ENCODE measurements at places on chromosomes 7 and 10.

GRCh38 chr7:115327326-115327725, 405.4 kb downstream of the MDFIC start:
- no peak for DNase-seq

DNA sequence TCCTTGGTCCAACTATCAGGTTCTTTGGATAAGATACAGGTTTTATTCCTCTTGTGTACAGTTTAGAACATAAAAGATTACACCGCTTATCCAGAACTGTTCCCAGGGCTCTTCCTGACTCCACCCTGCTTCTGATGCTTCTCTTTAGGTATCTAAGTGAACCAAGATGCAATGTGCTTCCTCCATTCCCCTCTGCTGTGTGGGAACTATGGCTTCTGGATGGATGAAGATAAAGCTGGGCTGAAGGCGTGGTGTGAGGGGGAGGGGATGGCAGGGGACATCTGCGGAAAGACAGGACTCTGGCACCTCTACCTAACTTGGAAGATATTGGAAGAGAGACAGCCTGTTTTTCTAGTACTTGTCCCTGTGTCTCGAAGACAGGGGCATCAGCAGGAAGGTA, 209.9 kb upstream of the TBX20 start:
- no peak for DNase-seq

- no peak for DNase-seq
Observed at GRCh38 chr7:140059273-140060242, 3.2 kb downstream of the PARP12 start.

- no peak for DNase-seq
Observed at GRCh38 chr10:12902851-12903358, 98.6 kb downstream of the CCDC3 start.

DNA sequence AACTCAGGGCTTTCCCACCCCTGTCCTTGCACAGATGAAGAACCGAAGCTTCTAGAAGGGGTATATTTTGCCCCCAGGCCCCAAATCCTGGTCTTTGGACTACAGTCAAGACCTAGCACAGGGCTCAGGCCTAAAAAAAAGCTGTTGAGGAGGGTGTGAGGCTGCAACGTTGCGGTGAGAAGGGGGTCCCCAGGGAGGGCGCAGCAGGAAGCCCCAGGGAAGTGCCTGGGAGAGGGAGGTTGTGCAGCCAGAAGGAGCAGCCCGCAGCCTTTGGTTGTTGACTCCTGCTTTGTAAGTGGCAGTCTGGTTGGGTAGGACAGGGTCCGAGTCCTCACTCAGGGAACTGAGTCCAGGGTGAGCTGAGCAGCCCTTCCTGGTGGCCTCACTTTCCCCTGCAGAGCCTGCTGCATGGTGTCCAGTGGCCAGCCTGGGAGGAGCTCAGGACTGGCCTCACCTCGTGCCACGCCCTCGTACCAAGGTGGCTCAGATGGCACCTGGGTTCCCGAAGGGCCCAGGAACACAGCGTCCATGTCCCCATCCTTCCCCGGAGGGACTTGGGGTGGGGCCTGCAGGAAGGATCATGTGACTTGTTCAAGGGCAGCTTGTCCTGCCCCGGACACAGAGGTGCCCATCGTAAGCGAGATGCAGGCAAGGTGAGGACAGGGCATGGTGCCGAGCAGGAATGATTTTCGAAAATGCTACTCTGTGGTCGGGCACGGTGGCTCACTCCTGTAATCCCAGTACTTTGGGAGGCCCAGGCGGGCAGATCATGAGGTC, 166.4 kb upstream of the TNRC18 start:
- no peak for DNase-seq

DNA sequence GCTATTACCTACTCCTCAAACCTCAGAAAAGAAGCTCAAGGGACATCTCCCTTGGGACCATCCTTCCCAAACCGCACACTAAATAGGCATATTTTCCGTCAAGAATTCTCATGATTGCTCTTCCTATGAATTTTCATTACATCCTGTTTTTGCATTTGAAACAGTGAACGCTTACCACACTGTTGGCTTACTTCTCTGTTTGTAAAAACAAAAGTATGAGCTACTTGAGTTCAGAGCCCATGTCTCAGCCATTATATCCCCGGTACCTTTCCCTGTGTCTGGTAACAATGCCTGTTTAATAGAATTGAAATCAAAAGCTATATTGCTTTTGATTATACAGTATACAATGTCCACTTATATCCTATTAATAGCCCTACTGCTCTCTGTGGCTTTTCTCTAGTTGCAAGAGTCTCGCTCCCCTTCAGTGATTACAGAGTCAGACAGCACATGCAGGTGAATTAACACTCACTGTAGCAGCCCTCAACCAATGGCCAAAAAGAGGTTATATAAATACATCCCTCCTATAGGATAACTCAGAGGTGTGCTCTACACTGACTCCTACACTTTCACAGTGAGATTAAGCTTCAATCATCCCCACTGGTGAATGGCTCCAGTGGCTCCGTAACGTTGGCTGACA, 264.4 kb downstream of the SORCS1 start:
- DNase-seq, result no peak

DNA sequence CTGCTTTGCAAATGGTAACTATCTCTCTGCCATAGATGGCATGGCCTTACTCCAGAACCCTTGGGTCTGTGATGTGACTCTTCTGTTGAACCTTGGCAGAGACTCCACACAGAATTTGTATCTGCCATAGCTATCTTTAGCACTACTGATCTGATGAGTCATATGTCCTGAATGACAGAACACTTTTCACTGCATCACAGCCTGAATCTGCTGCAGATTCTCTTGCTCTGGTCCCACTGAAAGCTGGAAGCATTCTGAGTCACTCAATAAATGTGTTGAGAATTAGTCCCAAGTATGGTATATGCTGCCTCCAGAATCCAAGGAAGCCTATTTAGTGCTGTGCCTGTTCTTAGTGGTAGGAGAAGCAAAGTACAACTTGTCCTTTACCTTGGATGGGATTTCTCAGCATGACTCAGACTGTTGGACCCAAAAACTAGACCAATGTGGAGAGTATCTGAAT, 39.5 kb upstream of the ANKRD1 start:
- DNase-seq, result no peak

- no peak for DNase-seq
Observed at GRCh38 chr10:96379758-96380157, 21.0 kb upstream of the OPALIN start.

- no peak for DNase-seq
Observed at GRCh38 chr7:117127585-117128168, 174.4 kb downstream of the ST7 start.

- DNase-seq, result no peak
Observed at GRCh38 chr7:28354601-28355402, 57.5 kb upstream of the CREB5 start.

GRCh38 chr10:11057018-11057417, 39.3 kb downstream of the CELF2 start:
- no peak for DNase-seq

DNA sequence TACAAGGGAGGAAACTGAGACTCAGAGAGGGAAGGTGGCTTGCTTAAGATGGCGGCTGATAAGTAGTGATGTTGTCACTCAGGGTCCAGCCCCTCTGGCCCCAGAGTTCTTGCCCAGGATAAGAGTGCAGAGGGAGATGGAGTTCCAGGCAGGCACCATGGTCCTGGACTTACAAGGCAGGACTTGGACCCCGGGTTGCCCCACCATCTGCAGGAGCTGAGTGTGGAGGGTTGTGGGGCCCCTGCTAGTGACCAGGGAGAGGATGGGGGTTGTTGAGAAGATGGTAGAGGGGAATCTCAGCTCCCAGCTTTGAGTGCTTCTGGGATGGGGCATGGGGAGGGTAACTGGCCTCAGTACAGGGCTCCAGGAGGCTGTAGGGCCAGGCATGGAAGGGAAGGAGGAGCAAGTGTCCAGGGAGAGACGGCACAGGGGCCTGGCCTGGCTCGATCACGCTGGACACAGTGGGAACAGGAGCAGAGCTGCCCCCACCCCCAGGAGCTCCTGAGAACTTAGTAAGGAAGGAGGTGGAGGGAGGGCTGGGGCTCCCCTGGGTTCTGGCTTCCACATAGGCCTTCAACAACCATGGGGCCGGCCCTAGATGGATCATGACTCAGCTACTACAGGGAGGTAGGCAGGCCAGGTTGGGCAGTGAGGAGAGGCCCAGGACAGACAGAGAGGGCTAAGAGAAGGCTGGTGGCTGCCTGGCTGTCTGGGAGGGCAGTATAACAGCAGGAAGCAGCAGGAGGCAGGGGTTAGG, 28.2 kb downstream of the PPIF start:
- DNase-seq, result no peak

GRCh38 chr10:72337039-72337629, 17.6 kb downstream of the DNAJB12 start:
- DNase-seq, result peak; percentile 33

- no peak for DNase-seq
Observed at GRCh38 chr10:118712930-118713634, 41.7 kb downstream of the CACUL1 start.

DNA sequence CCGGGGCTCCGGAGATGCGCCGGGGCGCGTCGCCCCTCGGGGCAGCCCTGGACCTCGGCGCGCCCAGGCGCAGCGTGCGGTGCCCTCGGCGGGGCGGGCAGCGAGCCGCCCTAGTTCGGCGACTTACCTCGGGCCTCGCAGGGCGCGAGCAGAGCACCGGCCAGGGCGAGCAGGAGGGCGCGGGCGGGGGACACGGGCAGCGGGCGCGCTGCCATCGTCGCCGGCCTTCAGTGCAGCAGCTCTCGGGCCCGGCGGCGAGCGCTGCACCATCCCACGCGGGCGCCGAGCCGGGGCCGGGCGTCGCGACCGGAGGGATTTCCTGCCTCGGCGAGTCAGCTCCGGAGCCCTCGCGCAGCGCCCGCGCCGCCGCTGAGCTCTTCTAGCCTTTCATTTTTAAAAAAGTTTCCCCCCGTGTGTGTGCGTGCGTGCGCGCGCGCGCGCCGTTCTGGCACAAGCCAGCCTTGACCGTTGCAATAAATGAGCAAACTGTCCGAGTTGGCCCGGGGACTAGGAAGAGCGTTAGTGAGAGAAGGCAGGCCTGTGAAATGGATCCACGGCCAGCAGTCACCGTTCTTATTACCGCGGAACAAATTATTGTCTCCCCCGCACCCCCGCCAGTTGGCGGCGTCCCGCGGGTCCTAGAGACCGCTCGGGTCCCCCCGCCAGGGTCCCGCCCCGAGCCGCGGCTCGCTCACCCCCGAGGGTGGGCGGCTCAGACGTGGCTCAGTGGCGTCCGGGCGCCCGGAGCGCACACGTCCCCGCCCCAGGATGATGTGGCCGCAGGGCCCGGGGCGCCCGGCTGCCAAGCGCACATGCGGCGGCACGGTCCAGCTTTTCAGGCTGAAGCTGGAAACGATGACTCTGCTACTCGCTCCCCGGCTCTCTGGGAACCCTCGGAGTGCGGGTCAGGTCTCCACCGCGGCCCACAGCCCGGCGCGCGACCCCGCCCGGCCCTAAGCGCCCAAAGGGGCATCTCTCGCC, at the start of gene ADAM12:
Gene ADAM12 (minus strand): TSS at position 547 of the 981 bp plus-strand sequence. CDS start 332 bp downstream, at position 215.
- no peak for DNase-seq

DNA sequence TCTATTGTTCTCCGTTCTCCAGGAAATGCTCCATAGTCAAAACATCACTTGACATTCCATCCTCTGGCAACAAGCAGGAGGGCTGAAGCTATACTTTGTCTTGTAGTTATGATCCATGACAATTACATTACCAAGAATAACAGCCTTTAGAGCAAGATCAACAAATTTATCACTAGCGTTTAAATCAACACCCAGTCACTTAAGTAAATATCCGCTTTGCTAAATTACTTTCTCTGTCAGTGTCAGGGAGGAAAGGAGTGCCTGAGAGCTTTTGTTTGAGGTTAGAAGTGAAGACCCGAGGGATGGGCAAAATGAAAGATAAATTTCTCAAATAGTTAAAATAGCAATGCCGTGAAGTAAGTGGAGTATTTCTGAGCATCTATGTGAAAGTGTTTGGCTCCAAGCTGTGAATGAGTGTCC, 236.1 kb upstream of the BMPER start:
- no peak for DNase-seq

DNA sequence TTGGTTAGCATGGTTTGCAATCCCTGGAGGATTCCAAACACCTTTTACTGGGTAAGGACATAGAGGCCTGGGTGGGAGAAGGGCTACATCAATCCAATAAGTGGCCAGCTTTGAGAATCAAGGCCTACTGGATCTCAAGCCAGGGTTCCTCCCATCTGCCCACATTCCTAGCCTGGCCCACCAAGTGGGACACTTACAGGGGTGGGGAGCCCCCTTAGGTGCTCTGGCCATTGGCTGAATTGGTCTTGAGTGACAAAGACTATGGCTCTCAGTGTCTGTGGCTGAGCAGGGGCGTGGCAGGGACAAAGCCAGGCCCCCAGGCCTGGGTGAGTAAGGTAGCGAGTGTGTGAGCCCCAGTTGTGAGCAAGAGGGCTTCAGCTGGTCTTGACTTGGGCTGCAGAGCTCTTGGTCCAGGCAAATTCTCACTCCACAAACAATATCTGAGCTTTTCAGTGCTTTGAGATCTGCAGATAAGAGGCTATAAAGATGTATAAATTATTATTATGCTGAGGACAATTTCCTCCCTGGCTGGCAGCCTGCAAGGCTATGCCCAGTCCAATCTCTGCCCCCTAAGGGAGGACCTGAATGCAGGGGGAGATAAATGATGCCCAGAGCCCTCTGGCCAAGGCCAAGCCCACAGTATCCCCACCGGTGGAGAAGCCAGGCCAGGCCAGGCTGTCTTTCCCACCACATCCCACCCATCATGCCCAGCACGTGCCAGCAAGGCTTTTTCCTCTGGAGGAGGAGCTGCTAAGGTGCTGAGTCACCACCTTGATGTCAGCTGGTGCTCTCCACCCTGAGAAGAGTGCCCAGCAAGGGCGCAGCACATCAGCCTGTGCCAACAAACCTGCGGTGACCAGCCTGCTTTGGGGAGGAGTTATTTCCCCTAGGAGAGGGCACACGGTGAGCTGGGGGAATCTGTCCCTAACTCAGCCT, 80.7 kb upstream of the DUSP5 start:
- no peak for DNase-seq

- DNase-seq, result no peak
Observed at GRCh38 chr10:24793648-24794379, 70.1 kb upstream of the ARHGAP21 start.

DNA sequence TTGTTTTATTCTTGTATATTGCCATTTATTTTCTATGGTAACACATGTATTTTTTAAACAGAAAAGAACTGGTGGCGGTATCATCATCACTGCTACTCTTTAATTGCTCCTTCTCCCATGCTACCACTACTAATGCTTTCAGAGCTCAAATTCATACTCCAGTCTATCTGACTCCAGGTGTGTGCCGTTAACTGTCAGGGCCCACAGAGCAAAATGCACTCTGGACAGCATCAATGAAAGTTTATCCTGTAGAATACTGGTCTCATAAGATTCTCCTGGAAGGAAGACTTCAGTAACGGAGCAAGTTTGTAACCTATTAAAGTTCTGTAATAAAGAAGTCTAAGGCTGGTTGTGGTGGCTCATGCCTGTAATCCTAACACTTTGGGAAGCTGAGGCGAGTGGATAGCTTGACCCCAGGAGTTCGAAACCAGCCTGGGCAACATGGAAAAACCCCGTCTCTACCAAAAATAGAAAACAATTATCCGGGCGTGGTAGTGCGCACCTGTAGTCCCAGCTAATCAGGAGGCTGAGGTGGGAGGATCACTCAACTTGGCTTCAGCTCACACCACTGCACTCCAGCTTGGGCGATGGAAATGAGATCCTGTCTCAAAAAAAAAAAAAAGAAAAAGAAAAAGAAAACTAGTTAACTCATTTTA, 18.4 kb downstream of the ZNRF2 start:
- DNase-seq, result no peak

GRCh38 chr10:100008142-100008522, 1.6 kb downstream of the DNMBP start:
- DNase-seq, result no peak

All from T-cell (primary cell).